ENCODE measurements at places on chromosomes 3 and 15. TPM values are rescaled to one million over a fixed set of nuclear protein-coding genes. Genes with fewer than 3 reads are reported as not detected.

Gene RAB8B
- total RNA-seq = 78.3 TPM

Gene CCRL2
- total RNA-seq = not detected

Gene ANKRD63
- not detected for total RNA-seq

Gene VGLL3
- total RNA-seq = 2.9 TPM

Gene HTR3C
- total RNA-seq = not detected

Gene CD96
- 0.08 TPM for total RNA-seq

Gene SLC2A2
- not detected for total RNA-seq

Gene CAND2
- total RNA-seq = 4.8 TPM

Gene LEKR1
- total RNA-seq = 0.47 TPM

Gene CTXN2
- not detected for total RNA-seq

Gene SLC35G2
- total RNA-seq = 2.8 TPM

Gene SLC28A1
- not detected for total RNA-seq

Gene CHL1
- not detected for total RNA-seq

Gene TRH
- total RNA-seq = not detected

Gene NCBP2
- 51.4 TPM for total RNA-seq

Gene MORF4L1
- 194 TPM for total RNA-seq

All from smooth muscle cell of the coronary artery (primary cell).